B cell (primary cell): ENCODE measurements at places on chromosomes 7 and 10. TPM values are rescaled to one million over a fixed set of nuclear protein-coding genes. Genes with fewer than 3 reads are reported as not detected.

DNA sequence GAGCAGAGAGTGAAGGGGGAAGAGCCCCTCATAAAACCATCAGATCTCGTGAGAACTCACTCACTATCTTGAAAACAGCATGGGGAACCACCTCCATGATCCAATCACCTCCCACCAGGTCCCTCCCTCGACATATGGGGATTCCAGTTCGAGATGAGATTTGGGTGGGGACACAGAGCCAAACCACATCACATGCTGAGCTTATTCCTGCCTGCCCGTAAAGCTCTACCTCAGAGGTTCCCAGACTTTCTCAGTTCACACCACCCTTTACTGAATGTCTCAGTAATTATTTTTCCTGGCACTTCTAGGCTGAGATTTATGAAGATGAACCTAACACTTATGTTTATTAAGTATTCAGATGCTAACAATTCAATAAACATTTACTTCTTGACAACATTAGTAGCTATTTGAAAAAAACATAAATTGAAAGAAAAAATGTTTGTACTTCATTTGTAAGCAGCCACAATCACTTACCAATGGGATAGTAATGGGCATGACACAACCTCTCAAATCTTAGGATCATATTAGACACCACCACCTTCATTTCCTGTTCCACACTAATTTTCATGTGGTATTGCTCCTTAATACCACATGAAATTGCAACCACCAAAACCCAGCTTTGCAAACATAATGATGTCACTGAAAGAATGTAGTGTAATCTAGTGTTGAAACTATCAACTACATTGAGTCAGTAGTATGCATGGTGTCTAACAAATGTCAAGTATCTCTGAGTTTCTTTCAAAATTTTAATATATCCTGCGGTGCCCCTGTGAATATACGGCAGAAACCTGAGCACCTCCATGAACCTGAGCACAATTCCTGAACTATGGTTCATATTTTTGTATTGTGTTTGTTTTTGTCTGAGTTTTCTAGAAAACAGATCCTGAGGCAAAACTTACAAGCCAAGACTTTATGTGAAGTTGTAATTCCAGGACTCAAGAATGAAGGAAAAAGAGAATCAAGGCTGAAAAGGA lies 4.5 kb upstream of the DGKI start:
- no peaks in the 10 kb centered on the region for H3K27me3 ChIP-seq
- H3K27ac ChIP-seq, result no peak overlapping the region
- H3K4me3 ChIP-seq, result no peak overlapping the region
- peaks cover 9% of the 10 kb centered on the region for H3K4me1 ChIP-seq
- no peak for DNase-seq

Gene PILRA
- 9.8 and 10.3 TPM in 2 replicates for total RNA-seq

DNA sequence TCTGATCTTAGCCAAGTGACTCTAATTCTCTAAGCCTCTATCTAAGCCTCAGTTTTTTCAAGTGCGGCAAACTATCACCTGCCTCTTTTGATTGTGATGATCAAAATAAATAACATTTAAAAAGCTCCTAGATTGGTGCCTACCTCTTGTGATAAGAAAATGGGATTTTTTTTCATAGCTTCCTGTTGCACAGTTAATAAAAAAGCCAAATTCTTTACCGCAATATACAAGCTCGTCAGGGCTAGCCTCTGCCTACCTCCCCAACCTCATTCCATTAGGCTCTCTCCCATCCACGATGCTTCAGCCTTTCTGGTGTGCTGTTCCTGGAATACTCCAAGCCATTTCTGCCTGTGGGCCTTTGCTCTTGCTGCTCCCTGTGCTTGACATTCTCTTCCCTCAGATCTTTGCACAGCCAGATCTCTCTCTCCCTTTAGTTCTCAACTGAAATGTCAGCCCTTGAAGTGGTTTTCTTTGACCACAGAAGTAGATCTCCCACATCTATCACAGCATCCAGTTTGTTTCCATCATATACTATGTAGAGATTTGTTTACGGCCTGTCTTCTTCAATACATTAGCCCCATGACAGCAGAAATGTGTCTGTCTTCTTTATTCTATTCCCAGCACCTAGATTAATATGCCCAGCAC lies 48.8 kb downstream of the SFR1 start:
- no peaks in the 10 kb centered on the region for H3K4me1 ChIP-seq
- H3K36me3 ChIP-seq, result no peaks in the 10 kb centered on the region
- H3K27me3 ChIP-seq, result no peaks in the 10 kb centered on the region
- DNase-seq, result no peak
- H3K27ac ChIP-seq, result no peak overlapping the region

GRCh38 chr7:83273699-83274098 lies 111.0 kb upstream of the PCLO start:
- no peaks in the 10 kb centered on the region for H3K27me3 ChIP-seq
- no peak overlapping the region for H3K27ac ChIP-seq
- H3K4me3 ChIP-seq, result no peak overlapping the region
- no peak for DNase-seq
- H3K36me3 ChIP-seq, result no peaks in the 10 kb centered on the region

DNA sequence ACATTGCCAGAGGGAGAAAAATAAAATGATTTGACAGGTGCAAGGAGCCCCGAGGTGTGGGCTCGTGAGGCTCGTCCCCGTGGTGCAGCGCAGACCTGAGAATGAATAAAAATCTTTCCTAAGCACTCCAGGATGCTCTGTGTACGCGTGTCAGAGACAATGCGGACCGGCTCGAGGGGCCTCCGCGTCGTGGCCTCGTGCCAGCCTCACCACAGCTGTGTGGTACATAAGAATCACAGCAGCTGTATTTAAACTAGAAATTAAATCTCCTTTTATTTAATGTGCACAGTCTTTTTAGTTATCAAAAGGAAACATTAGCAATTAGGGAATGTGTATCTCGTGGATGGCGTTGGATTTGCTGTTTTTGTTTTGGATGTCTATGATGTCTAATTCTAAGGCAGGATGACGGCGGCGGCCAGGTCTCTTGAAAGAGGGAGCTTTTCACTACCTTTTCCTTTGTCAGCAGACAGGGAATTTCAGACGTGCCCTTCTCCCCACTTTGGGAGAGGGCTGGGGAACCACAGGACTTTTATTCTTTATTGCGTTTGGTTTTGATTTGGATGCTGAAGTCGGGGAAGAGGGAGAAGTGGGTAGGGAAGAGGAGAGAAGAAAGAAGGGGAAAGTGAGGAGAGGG lies 365.3 kb upstream of the SHH start:
- no peaks in the 10 kb centered on the region for H3K4me1 ChIP-seq
- H3K36me3 ChIP-seq, result no peaks in the 10 kb centered on the region
- no peak overlapping the region for H3K27ac ChIP-seq
- H3K27me3 ChIP-seq, result no peaks in the 10 kb centered on the region

- H3K4me3 ChIP-seq, result no peak overlapping the region
- H3K36me3 ChIP-seq, result no peaks in the 10 kb centered on the region
- DNase-seq, result no peak
- no peak overlapping the region for H3K27ac ChIP-seq
Observed at GRCh38 chr7:37993060-37993501, 72.6 kb downstream of the EPDR1 start.

Gene PLEKHS1
- not detected in 2 replicates for total RNA-seq

GRCh38 chr10:70114902-70115301 lies 17.7 kb downstream of the AIFM2 start:
- H3K27ac ChIP-seq, result no peak overlapping the region
- no peaks in the 10 kb centered on the region for H3K4me1 ChIP-seq

DNA sequence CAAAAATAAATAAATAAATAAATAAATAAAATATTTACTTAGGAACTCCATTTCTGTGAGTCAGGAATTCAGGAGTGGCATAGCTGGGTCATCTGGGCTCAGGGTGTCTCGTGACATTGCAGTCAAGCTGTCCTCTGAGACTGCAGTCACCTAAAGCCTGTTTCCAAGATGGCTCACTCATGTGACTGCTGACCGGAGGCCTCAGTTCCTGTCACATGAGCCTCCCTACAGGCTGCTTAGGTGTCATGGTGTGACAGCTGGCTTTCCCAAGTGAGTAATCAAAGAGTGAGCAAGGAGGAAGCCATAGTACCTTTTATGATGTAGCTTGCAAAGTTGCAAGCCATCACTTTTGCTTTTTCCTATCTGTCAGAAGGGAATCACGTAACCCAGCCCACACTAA lies 128.6 kb upstream of the KCTD7 start:
- DNase-seq, result no peak
- H3K4me1 ChIP-seq, result no peaks in the 10 kb centered on the region
- H3K4me3 ChIP-seq, result no peak overlapping the region
- H3K27ac ChIP-seq, result no peak overlapping the region
- no peaks in the 10 kb centered on the region for H3K27me3 ChIP-seq
- no peaks in the 10 kb centered on the region for H3K36me3 ChIP-seq

DNA sequence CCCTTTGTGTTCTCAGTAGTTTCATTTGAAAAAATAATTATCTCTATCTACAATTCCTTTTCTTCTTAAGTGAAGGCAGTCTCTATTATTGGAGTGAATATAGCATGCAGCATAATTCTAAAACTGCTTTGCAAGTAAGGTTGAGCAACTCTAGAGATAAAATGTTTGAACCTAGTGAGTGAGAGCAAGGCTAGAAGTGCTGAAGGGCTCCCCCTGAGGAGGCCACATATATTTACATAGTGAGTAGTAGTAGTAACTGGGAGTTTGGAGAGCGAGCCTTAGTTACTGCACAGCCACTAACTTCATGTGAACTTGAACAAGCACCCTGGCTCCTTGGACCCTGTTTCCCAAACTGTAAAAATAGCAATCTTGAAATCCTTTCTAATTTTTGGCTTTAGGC lies 141.5 kb upstream of the DKK1 start:
- H3K4me3 ChIP-seq, result no peak overlapping the region
- no peak for DNase-seq
- H3K27ac ChIP-seq, result no peak overlapping the region
- no peaks in the 10 kb centered on the region for H3K27me3 ChIP-seq
- no peaks in the 10 kb centered on the region for H3K4me1 ChIP-seq

Gene CCDC172
- total RNA-seq, result not detected in 2 replicates

GRCh38 chr7:106128836-106129235 lies 16.7 kb upstream of the SYPL1 start:
- DNase-seq, result no peak
- H3K27me3 ChIP-seq, result no peaks in the 10 kb centered on the region
- H3K4me3 ChIP-seq, result no peak overlapping the region
- no peaks in the 10 kb centered on the region for H3K36me3 ChIP-seq

GRCh38 chr10:133471300-133472109 lies 17.8 kb downstream of the SCART1 start:
- H3K27ac ChIP-seq, result no peak overlapping the region
- DNase-seq, result no peak
- no peaks in the 10 kb centered on the region for H3K4me1 ChIP-seq
- H3K4me3 ChIP-seq, result no peak overlapping the region
- no peaks in the 10 kb centered on the region for H3K27me3 ChIP-seq
- H3K36me3 ChIP-seq, result no peaks in the 10 kb centered on the region

Gene COL13A1
- not detected in 2 replicates for total RNA-seq

GRCh38 chr10:128072941-128073645 lies 53.1 kb downstream of the MKI67 start:
- H3K27me3 ChIP-seq, result no peaks in the 10 kb centered on the region
- no peak for DNase-seq
- H3K27ac ChIP-seq, result no peak overlapping the region
- H3K4me1 ChIP-seq, result peaks cover 13% of the 10 kb centered on the region
- no peak overlapping the region for H3K4me3 ChIP-seq
